ENCODE measurements at places on chromosomes 3 and 15.

DNA sequence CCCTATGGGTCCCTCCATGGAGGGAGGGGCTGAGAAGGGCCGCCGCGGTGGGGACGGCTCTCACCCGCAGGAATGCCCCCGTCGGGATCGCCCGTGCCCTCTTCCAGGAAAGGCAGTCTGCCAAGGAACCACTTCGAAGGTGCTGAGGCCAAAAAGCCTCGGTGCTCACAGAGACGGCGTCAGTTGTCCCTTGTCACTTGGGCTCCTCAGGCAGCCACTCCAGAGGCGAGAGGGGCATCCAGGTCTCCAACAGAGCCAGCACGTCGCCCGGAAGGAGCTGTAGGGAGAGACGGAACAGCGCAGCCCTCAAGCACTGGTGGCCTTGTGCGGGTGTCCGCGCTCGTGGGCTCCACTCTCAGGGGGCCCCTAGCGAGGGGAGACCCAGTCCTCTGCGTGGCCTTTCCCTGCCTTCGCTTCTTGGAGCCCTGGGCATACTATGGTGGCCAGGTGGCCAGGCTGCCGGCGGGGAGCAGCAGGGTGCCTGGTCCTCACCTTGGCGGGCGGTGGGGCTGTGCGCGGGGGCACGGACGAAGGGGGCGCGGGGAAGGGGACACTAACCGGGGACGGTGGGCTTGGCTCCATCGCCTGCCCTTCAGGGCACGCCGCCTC lies 994 bp downstream of the MESP1 start:
- no peak for DNase-seq

DNA sequence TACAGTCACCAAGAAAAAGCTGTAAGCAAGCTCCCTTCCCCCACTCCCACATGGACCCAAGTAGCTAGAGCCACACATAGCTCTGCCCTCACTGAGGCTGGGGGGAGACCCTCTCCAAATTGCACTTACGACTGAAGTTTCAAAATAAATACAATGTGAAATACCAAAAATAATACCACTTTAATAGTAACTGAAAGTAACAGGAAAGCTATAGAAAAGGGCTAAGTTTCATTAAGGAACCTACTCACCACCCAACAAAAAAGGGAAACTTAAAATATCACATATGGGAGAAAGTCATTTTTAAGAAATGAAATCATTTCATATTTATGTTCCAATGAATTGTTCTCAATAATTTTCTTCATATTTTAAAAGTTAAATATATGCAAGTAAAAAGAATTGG lies 130.4 kb upstream of the UBE2E2 start:
- DNase-seq, result no peak

GRCh38 chr15:93144463-93145236 lies 55.6 kb upstream of the RGMA start:
- no peak for DNase-seq

GRCh38 chr15:39592500-39592899 lies 11.6 kb downstream of the THBS1 start:
- DNase-seq, result no peak

DNA sequence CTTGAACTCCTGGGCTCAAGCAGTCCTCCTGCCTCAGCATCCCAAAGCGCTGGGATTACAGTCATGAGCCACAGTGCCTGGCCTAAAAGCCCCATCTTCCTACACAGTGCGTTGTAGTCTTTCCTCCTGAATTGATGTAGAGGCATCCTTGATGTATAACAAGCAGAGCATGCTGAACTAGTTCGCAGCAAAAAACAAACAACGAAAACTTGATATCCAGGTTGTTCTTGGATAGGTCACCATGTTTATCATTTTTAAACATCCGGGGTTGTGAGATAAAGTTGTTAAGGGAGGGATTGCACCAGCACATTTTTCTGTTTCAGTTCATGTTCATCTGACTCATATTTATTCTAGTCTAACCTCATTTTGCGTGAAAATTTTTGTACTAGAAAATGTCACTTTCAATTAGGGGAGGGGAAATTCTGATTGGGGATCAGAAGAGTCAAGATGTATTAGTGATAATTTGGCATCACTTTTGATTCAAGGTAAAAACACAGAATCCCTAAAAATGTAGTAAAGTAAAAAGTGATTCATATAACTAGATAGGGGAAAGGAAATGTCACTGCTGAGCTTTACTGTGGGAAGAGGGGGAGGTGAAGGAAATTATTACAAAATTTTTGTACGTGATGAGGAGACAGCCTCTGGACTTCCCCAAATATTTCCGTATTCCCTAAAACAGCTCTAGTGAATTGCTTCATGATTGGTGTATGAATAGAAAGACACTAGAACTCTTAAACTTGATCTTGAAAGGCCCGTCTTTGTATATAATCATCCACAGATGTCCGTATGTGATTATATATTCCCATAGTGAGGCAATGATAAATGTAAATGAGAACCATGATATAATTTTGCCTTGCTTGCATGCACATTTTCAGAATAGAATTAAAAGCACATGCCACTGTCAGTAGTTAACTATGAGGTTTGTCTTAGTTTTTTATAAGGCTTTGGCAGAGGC lies 22.9 kb downstream of the RAB8B start:
- DNase-seq, result no peak
